ENCODE measurements at places on chromosomes 2 and 18. TPM values are rescaled to one million over a fixed set of nuclear protein-coding genes. Genes with fewer than 3 reads are reported as not detected.

Gene COL4A3
- not detected for total RNA-seq

Gene IL1RL2
- total RNA-seq: 3.1 TPM

Gene AFG3L2
- total RNA-seq: 74.7 TPM

Gene MERTK
- 1.4 TPM for total RNA-seq

Gene MOGAT1
- total RNA-seq: not detected

Gene PLEKHH2
- total RNA-seq: 0.43 TPM

Gene MC4R
- total RNA-seq: not detected

Gene NGEF
- 2.1 TPM for total RNA-seq

Gene NAPG
- 46.8 TPM for total RNA-seq

Gene RGPD4
- not detected for total RNA-seq

Gene TCF23
- total RNA-seq: not detected

Gene SATB2
- 0.68 TPM for total RNA-seq

Gene NTSR2
- total RNA-seq: not detected

Gene CTIF
- total RNA-seq: 44.1 TPM

Gene RAB6D
- under 0.01 TPM for total RNA-seq

Gene CLIP4
- total RNA-seq: 128 TPM

Gene CCDC102B
- total RNA-seq: 1.4 TPM

Gene PDE1A
- total RNA-seq: 0.21 TPM
